EL (cell line): ENCODE measurements at places on chromosomes 3 and 15.

GRCh38 chr15:80418892-80419537 is 14.8 kb downstream of the ARNT2 start:
- peak; percentile 58 for DNase-seq

DNA sequence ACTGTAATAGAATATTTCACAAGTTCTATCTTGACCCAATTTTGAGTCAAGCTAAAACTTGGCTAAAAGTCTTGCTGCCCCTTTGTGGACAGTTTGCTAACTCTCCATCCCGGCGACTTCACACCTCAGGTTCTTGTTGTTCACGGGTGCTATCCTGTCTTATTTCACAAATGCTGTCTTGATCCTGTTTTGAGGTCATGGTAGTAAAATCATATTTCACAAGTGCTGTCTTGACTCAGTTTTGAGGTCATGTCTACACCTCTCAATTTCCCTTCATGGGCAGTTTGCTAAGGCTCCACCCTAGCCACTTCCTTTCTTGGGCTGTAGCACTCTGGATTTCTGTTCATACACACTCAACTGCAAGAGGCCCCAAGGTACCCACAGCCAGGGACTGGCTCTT is 45.0 kb upstream of the GK5 start:
- DNase-seq, result no peak

- DNase-seq, result no peak
Measured at GRCh38 chr3:52225452-52226228, at the start of gene TLR9. TLR9 (minus strand) TSS chr3:52225645; CDS start chr3:52225529, 116 bp downstream.

GRCh38 chr15:84988909-84989644 is 7.4 kb downstream of the PDE8A start:
- no peak for DNase-seq

DNA sequence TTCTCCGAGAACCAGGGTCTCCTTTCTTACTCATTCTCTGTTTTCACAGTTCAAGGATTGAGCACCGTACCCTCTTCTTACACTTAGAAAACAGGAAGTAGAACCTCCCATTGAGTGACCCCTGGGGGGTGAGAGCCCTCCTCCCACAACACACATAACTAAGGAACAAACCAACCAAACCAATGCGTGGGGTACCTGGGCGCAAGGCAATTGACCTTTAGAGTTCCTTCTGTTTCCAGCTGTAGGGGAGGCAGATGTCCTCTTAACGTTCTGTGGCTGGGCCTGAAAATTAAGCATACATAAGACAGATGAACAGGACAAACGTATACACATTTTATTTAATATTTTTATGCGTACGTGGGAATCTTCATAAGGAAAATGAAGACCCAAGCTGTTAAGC is 33.5 kb upstream of the TIMP4 start:
- DNase-seq, result no peak

- no peak for DNase-seq
Measured at GRCh38 chr3:160154596-160154995, 70.6 kb upstream of the C3orf80 start.

DNA sequence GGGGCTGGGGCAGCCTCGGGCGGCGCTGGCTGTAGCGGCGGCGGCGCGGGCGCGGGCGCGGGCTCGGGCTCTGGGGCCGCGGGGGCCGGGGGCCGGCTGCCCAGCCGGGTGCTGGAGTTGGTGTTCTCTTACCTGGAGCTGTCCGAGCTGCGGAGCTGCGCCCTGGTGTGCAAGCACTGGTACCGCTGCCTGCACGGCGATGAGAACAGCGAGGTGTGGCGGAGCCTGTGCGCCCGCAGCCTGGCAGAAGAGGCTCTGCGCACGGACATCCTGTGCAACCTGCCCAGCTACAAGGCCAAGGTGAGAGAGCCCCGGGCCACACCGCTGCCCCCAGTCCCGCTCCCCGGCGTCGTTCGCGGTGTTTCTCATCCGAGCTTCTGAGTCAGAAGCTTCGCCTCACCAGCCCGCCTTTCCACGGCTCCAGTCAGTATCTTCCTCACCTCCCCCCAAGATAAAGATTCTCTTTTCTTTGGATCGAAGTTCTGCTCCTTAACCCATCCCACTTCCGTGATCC is 600 bp downstream of the FBXO45 start:
- peak; percentile 35 for DNase-seq

GRCh38 chr3:117408811-117409210 is 699.2 kb downstream of the TUSC7 start:
- DNase-seq, result peak; percentile 73

GRCh38 chr3:87313641-87314040 is 37.3 kb upstream of the POU1F1 start:
- DNase-seq, result no peak

- DNase-seq, result peak; percentile 48
Measured at GRCh38 chr3:120198305-120198878, 86.6 kb downstream of the GPR156 start.

GRCh38 chr3:63328365-63328764 is 50.3 kb downstream of the SYNPR start:
- peak; percentile 3 for DNase-seq

DNA sequence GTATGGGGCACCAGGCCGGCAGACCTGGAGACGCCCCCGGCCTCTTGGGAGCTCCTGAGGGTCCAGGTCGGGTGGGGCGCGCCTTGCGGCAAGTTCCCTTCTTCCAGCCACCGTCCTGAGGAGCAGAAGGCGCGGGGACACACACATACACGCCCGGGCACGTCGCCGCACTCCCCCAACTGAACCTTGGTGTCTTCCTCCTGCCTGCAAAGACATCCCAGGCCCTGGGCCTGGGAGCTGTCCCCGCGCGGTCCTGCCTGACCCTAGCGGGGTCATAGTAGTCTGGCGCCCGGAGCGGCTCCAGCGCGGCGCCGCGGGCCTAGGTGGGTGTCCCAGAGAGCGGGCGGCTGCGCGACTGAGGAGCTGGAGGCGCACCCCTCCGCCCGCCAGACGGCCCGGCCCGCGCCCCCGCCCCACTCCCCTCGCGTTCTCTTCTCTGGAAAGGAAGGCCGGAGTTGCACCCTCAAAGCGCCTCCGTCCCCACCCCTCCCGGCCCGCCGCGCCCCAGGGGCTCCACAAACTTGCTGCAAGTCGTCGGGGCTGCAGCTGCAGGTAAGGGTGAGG is 185.9 kb upstream of the LINGO1 start:
- no peak for DNase-seq

DNA sequence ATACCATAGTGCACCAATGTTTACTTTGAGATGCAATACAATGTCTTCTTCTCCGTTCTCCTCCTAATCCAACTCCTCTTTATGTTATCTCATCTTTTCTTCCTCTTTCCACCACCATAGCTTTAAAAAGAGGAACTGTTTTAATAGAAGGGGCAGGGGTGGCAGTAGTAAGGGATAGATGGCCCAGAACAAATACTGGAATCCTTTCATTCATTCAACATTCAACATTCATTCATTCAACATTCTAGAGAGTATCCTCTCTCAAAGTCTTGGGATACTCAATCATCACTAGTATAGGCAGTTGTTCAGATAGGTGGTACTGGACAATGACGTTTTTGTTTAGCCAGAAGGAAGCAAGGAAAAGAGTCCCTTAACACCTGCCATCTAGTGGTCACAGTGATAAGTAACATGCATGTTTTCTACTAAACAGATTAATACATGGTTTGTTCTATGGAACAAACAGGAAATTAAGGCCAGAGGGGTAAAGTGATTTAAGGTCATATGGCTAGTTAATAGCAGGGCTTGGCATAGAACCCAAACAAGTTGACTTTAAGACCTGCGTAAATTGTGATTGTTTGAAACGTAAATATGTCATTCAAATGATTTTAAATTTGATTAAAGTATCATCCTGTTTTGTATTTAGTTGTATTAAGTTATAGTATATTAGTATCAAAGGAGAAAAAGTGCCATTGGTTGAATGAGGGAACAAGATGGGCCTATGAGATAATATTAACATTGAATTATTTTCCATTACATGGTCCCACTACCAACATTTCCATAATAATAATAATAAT is 26.9 kb upstream of the EHHADH start:
- peak; percentile 65 for DNase-seq

- no peak for DNase-seq
Measured at GRCh38 chr3:61665987-61666386, 104.6 kb downstream of the PTPRG start.

DNA sequence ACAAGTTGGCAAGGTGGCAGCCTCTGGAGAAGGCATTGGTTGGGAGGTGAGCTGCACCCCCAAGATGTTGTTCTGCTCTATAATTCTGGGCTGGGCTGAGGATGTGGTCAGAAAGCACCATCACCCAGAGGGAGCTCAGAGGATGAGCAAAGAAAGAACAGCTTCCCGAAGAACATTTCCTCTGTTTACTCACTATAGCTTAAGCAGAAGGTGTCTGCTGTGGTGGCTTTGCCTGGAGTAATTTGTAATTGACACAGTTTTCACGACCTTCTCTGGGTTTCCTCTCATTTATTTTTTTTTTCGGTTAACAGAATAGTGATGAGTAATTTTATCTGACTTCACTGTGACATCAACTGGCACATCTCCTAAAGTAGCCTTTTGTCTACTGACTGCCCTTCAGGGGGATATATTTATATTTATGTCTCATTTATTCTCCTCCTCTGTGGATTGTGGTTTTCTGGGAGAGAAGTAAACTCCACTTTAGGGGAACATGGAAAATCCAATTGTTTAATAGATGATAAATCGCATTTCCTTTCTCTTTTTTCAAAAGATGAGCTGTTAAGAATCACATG is 49.5 kb upstream of the ABHD17C start:
- DNase-seq, result peak; percentile 18

DNA sequence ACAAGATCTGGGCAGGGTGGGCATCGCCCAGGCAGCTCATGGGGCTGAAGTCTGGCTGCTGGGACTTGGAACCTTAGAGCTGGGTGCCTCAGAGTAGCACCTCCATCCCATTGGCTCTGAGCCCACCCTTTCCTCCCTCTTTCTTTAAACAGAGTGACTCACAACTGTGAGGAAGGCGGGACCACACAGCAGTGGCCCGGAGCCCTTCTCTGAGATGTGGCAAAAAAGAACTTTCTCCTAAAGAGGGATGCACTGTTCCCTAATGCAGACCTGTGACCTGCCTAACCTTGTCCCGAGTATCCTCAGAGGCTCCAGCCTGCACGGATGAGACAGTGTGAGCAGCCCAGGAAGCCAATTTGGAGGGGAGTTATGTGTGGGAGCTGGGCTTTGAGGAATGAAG is 23.6 kb downstream of the PRR20G start:
- DNase-seq, result peak; percentile 7

DNA sequence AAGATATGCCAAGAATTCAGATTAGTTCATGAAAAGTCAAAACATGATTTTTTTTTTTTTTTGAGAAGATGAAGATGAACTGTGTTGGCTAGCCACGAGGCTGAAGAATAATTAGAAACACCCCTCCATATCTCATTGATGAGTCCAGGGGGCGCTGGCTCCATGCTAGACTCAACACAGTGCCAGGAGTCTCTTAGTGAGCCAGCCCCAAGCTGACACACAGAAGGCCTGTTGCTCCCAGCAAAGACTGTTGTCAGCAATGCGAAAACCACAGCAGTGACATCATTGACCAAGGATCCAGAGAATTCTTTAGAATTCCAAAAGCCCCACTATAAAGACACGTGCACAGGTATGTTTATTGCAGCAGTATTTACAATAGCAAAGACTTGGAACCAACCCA is 185.2 kb downstream of the ANXA2 start:
- DNase-seq, result peak; percentile 78

GRCh38 chr3:23580096-23580713 is 225.6 kb upstream of the UBE2E1 start:
- DNase-seq, result peak; percentile 54

DNA sequence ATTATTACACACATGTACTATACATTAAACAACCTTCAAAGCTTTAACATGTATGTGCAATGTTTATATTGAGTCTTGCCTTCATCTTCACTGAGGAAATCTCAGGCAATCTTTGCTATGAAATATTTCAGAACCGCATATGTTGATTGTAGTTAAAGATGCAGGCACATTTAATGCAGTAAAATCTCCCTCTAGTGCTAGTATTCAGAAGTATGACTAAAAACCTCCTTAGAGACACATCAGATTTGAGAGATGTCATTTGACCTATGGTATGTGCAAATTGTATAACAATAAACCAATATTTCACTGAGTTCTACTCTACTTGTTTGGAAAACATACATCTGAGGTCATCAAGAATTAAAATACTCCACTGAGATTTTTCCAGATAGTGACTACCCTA is 123.8 kb upstream of the C15orf61 start:
- DNase-seq, result no peak

DNA sequence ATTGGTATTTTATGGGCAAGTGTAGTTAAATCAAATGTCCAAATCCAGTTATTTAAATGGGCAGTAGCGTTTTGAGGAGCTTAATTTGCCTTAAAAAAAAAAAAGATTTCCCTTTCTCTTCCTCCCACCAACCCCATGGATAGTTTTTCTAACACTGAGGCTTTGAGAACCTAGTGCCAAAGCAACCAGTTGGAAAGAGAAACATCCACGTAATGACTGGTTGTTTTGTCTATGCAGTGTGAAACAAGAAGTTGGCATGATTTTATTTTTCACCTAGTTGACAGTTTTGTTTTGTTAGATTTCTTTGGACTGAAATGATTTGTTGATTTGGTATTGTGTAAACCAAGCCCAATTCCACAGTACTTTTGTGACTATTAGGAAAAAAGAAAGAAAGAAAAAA is 170.0 kb downstream of the SOX2 start:
- DNase-seq, result no peak
